ENCODE measurements at places on chromosomes 7 and 10. TPM values are rescaled to one million over a fixed set of nuclear protein-coding genes. Genes with fewer than 3 reads are reported as not detected.

PRSS37 gene
- total RNA-seq, result not detected

IL2RA gene
- total RNA-seq, result not detected

NUDT13 gene
- total RNA-seq, result 5.4 TPM

GDF10 gene
- total RNA-seq, result 0.22 TPM

GJD4 gene
- not detected for total RNA-seq

ITGA8 gene
- not detected for total RNA-seq

STAMBPL1 gene
- 34.3 TPM for total RNA-seq

ARHGAP22 gene
- 4.7 TPM for total RNA-seq

OPN4 gene
- not detected for total RNA-seq

ADAM12 gene
- 4.3 TPM for total RNA-seq

CYP26C1 gene
- total RNA-seq, result not detected

CPEB3 gene
- 0.44 TPM for total RNA-seq

HOXA9 gene
- 0.70 TPM for total RNA-seq

CH25H gene
- total RNA-seq, result 0.26 TPM

CALHM3 gene
- 0.20 TPM for total RNA-seq

MEOX2 gene
- total RNA-seq, result not detected

SPDYE8 gene
- not detected for total RNA-seq

CUZD1 gene
- total RNA-seq, result 1.4 TPM

FRAT1 gene
- 1.7 TPM for total RNA-seq

RAB19 gene
- total RNA-seq, result not detected

MRLN gene
- not detected for total RNA-seq

AKR1C2 gene
- 3,918 TPM for total RNA-seq

PKD1L1 gene
- total RNA-seq, result 0.03 TPM

WNT8B gene
- total RNA-seq, result not detected

KNDC1 gene
- total RNA-seq, result 1.4 TPM

HMX2 gene
- total RNA-seq, result not detected

TAS2R41 gene
- total RNA-seq, result not detected

ZNF786 gene
- 5.5 TPM for total RNA-seq

LHPP gene
- 12.3 TPM for total RNA-seq

IL15RA gene
- 3.0 TPM for total RNA-seq

NET1 gene
- 64.3 TPM for total RNA-seq

MMP21 gene
- not detected for total RNA-seq

RPP38 gene
- 38.0 TPM for total RNA-seq

SPDYE2B gene
- total RNA-seq, result not detected

ANKRD2 gene
- total RNA-seq, result 4.4 TPM

SFTPA2 gene
- not detected for total RNA-seq

KRIT1 gene
- 28.8 TPM for total RNA-seq

SPDYE9 gene
- total RNA-seq, result not detected

Data from A549 treated with GW870086 at 1 μM for 4 hours (cell line).